ENCODE measurements at places on chromosomes 1 and 21.
A peak's percentile ranks its signal among the peaks of the same experiment; 100 is the strongest.

GRCh38 chr1:236869911-236870310 is 74.8 kb downstream of the MTR start:
- DNase-seq = no peak
- no peaks in the 10 kb centered on the region for H3K27me3 ChIP-seq
- no peak overlapping the region for H3K27ac ChIP-seq

GRCh38 chr1:107480548-107481415 is 339.9 kb downstream of the NTNG1 start:
- H3K4me3 ChIP-seq = no peak overlapping the region
- no peaks in the 10 kb centered on the region for H3K4me1 ChIP-seq
- H3K36me3 ChIP-seq = no peaks in the 10 kb centered on the region
- H3K27ac ChIP-seq = no peak overlapping the region
- no peak for DNase-seq

- H3K27ac ChIP-seq = no peak overlapping the region
Measured at GRCh38 chr1:187045371-187045770, 216.6 kb downstream of the PLA2G4A start.

- H3K4me3 ChIP-seq = no peak overlapping the region
- H3K27ac ChIP-seq = no peak overlapping the region
- no peak for DNase-seq
- H3K36me3 ChIP-seq = peaks cover 18% of the 10 kb centered on the region
- H3K27me3 ChIP-seq = no peaks in the 10 kb centered on the region
- H3K4me1 ChIP-seq = peaks cover 18% of the 10 kb centered on the region
Measured at GRCh38 chr1:243312952-243313634, 57.3 kb downstream of the SDCCAG8 start.

- no peaks in the 10 kb centered on the region for H3K27me3 ChIP-seq
- H3K27ac ChIP-seq = no peak overlapping the region
- H3K36me3 ChIP-seq = no peaks in the 10 kb centered on the region
- no peak overlapping the region for H3K4me3 ChIP-seq
- no peaks in the 10 kb centered on the region for H3K4me1 ChIP-seq
Measured at GRCh38 chr1:78234496-78234895, 188.7 kb downstream of the GIPC2 start.

- DNase-seq = no peak
- H3K4me1 ChIP-seq = no peaks in the 10 kb centered on the region
- no peak overlapping the region for H3K4me3 ChIP-seq
- no peaks in the 10 kb centered on the region for H3K36me3 ChIP-seq
- peaks cover 8% of the 10 kb centered on the region for H3K27me3 ChIP-seq
Measured at GRCh38 chr1:37288900-37289299, 185.5 kb upstream of the ZC3H12A start.

- H3K27me3 ChIP-seq = no peaks in the 10 kb centered on the region
- peak overlapping the region; percentile 48 for H3K27ac ChIP-seq
- peaks cover 25% of the 10 kb centered on the region for H3K4me1 ChIP-seq
- peak; percentile 9 for DNase-seq
- H3K4me3 ChIP-seq = peak overlapping the region; percentile 18
Measured at GRCh38 chr1:28437924-28438699, 67.7 kb upstream of the RCC1 start.

DNA sequence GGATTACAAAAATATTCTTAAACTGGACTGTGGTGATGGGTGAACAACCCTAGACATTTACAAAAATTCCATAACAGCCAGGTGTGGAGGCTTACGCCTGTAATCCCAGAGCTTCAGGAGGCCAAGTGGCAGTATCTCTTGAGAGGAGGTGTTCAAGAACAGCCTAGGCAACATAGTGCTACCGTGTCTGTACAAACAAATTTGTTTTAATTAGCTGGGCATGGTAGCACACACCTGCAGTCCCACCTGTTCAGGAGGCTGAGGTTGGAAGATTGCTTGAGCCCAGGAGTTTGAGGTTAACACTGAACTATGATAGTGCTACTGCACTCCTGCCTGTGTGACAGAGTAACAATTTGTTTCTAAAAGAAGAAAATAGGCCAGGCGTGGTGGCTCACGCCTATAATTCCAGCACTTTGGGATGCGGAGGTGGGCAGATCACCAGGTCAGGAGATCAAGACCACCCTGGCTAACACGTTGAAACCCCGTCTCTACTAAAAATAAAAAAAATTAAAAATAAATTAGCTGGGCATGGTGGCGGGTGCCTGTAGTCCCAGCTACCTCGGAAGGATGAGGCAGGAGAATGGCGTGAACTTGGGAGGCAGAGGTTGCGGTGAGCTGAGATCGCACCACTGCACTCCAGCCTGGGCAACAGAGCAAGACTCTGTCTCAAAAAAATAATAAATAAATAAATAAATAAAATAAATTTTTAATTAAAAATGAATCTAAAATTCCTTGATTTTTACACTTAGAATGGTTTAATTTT is 37.1 kb downstream of the ARID4B start:
- H3K27me3 ChIP-seq = no peaks in the 10 kb centered on the region
- no peak overlapping the region for H3K27ac ChIP-seq
- H3K36me3 ChIP-seq = peaks cover 18% of the 10 kb centered on the region
- H3K4me1 ChIP-seq = peaks cover 30% of the 10 kb centered on the region
- no peak for DNase-seq

- no peaks in the 10 kb centered on the region for H3K36me3 ChIP-seq
- no peak overlapping the region for H3K27ac ChIP-seq
- no peaks in the 10 kb centered on the region for H3K27me3 ChIP-seq
- no peak for DNase-seq
Measured at GRCh38 chr1:72140222-72140621, 142.1 kb downstream of the NEGR1 start.

GRCh38 chr1:145947551-145947950 is 10.3 kb downstream of the LIX1L start:
- no peaks in the 10 kb centered on the region for H3K27me3 ChIP-seq
- H3K4me3 ChIP-seq = no peak overlapping the region
- H3K4me1 ChIP-seq = peaks cover 29% of the 10 kb centered on the region
- no peak for DNase-seq
- H3K36me3 ChIP-seq = peaks cover 32% of the 10 kb centered on the region
- no peak overlapping the region for H3K27ac ChIP-seq

GRCh38 chr21:46191257-46191685 is 7.0 kb upstream of the SPATC1L start:
- no peak for DNase-seq
- no peak overlapping the region for H3K27ac ChIP-seq
- no peaks in the 10 kb centered on the region for H3K27me3 ChIP-seq
- no peak overlapping the region for H3K4me3 ChIP-seq
- peaks cover 20% of the 10 kb centered on the region for H3K36me3 ChIP-seq
- H3K4me1 ChIP-seq = no peaks in the 10 kb centered on the region

- H3K36me3 ChIP-seq = no peaks in the 10 kb centered on the region
- no peak for DNase-seq
- no peak overlapping the region for H3K27ac ChIP-seq
- peaks cover 43% of the 10 kb centered on the region for H3K27me3 ChIP-seq
- no peak overlapping the region for H3K4me3 ChIP-seq
Measured at GRCh38 chr1:160978510-160978927, 23.9 kb upstream of the ITLN2 start.

DNA sequence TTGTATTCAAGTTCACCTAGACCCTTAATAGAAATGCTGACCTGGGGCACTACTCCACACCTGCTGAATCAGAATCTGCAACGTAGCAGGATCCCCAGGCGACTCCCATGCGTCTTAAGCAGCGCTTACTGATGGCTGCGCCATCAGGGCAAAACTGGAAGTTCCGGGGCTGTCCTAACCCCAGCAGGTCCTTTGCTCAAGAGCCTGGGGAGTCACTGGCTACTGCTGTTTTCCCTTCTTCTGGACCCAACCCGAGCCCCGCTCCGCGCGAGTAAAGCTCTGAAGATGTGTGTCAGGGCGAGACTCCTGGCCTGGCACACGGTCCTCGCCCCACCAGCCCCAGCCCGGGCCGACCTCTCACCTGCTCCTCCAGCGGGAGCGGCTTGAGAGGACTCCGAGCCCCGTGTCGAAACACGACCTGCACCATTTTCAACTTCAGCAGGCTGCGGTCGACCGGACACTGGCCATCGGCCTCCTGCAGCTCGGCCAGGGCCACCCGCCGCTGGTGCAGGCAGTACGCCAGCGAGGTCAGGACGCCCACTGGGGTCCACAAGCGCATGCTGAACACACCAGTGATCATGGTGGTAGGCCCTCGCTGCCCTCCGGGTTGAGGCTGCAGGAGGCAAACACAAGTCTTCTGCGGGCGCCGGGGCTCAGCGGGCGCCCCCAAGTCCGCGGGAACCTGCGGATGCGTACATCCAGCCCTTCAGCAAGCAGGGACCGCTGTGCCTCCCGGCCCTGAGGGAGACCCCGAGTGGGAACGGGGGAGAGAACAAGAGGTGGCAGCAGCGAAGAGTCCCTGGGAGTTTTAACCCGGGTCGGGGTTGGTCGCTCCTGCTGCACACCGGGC is 630 bp downstream of the ACP6 start:
- no peaks in the 10 kb centered on the region for H3K36me3 ChIP-seq
- H3K27me3 ChIP-seq = peaks cover 15% of the 10 kb centered on the region
- peaks cover 27% of the 10 kb centered on the region for H3K4me1 ChIP-seq
- peak overlapping the region; percentile 85 for H3K27ac ChIP-seq

DNA sequence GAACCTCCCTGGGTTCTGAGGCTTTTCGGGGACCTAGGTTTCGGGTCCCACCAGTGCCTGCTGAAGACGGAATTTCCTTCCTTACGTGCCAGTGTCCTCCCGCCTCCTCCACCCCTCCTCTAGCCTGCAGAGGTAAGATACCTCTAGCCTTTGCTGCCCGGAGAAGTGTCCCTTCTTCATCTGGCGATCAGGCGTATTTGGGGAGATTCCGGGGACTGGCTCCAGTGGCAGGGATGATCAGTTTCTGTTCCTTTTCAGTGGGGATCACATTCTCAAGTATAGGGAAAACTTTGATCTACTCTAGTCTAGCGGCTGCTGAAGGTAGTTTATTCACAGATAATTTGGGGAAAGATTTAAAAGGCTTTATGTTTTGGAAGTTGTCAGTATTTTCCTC is 674 bp downstream of the CEP350 start:
- peak overlapping the region; percentile 90 for H3K27ac ChIP-seq
- H3K36me3 ChIP-seq = peaks cover 5% of the 10 kb centered on the region
- DNase-seq = no peak

GRCh38 chr1:219790834-219791615 is 137.3 kb downstream of the SLC30A10 start:
- no peak overlapping the region for H3K4me3 ChIP-seq
- no peaks in the 10 kb centered on the region for H3K27me3 ChIP-seq
- no peaks in the 10 kb centered on the region for H3K4me1 ChIP-seq
- no peaks in the 10 kb centered on the region for H3K36me3 ChIP-seq
- no peak for DNase-seq
- H3K27ac ChIP-seq = no peak overlapping the region

GRCh38 chr1:178134061-178134460 is 40.2 kb downstream of the RASAL2 start:
- no peak overlapping the region for H3K4me3 ChIP-seq
- DNase-seq = no peak
- no peak overlapping the region for H3K27ac ChIP-seq
- H3K36me3 ChIP-seq = no peaks in the 10 kb centered on the region

DNA sequence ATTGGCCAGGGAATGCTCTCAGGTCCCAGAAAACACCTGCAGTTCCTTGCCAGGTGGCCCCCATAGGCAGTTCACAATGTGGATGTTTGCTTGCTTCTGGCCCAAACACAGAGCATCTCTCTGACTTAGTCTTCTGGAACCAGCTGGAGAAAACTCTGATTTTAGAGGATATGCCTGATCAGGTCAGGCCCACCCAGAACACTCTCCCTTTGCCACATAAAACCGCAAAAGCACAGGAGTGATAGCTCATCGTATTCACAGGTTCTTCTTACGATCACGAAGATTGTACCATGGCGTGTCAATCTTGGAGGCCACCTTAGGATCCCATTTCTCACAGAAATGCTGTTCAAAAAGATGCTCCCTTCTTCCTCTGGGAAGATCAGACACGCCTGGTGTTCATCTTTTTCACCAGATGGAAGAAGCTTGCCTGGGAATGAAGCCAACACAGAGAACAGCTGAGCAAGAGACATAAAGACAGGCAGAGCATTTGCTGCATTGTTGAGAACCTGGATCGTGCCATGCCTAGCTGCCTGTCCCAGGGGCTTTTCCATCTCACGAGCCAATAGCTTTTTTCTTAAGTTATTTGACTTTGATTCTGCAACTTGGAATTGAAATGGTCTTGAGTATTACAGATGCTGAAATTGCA is 11.6 kb upstream of the CD247 start:
- no peak overlapping the region for H3K4me3 ChIP-seq
- peaks cover 4% of the 10 kb centered on the region for H3K27me3 ChIP-seq
- no peak for DNase-seq
- H3K4me1 ChIP-seq = peaks cover 3% of the 10 kb centered on the region
- H3K36me3 ChIP-seq = no peaks in the 10 kb centered on the region

GRCh38 chr1:44030605-44031251 is 534 bp downstream of the SLC6A9 start:
- peak; percentile 52 for DNase-seq
- H3K27me3 ChIP-seq = peaks cover 1% of the 10 kb centered on the region

- H3K27ac ChIP-seq = no peak overlapping the region
- peaks cover 11% of the 10 kb centered on the region for H3K4me1 ChIP-seq
- DNase-seq = no peak
- H3K27me3 ChIP-seq = no peaks in the 10 kb centered on the region
- no peak overlapping the region for H3K4me3 ChIP-seq
Measured at GRCh38 chr1:44970317-44970716, 16.1 kb downstream of the EIF2B3 start.

- no peak for DNase-seq
- no peak overlapping the region for H3K4me3 ChIP-seq
- no peak overlapping the region for H3K27ac ChIP-seq
- peaks cover 2% of the 10 kb centered on the region for H3K27me3 ChIP-seq
- H3K4me1 ChIP-seq = peaks cover 2% of the 10 kb centered on the region
Measured at GRCh38 chr21:15688809-15689208, 41.0 kb upstream of the USP25 start.

GRCh38 chr1:116139592-116140134 is 28.5 kb downstream of the MAB21L3 start:
- peaks cover 6% of the 10 kb centered on the region for H3K27me3 ChIP-seq
- no peaks in the 10 kb centered on the region for H3K36me3 ChIP-seq

DNA sequence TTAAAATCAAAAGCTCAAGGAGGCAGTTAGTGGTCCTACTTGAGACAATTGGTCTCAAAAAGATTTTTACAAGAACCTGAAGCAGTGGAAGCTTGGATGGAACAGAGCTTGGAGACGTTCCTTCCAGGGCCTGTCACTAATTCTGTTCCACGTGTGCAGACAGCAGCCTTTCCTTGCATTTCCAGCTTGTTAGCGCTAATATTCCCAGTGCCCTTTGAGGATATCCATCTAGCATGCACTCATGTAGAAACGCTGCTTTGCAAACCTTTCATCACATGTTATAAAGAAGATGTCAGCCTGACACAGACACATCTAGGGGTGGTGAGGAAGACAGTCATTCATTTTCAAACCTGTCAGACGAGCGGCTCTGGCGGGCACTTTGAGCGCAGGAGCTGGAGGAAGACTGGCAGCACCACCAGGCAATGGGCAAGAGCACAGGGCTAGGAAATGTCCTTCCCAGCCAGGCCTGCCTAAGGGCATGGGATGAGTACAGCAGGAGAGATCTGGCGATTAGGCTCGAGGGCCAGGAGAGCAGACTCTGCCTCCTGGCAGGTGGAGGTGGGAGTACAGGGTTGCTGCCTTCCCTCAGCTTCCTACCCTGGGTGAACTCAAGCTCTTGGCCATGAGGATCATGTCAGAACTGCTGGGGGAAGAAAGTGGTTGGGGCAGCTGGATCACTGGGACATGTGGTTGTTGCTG is 55.5 kb downstream of the CASQ2 start:
- H3K36me3 ChIP-seq = no peaks in the 10 kb centered on the region
- no peak overlapping the region for H3K4me3 ChIP-seq

Data from activated CD4-positive, alpha-beta T cell treated with anti-CD3 and anti-CD28 coated beads, Interleukin-2, amount 10 ng/mL, durations not matched to agents 7 days and 5 days (primary cell).